Stimulated activated CD4-positive, alpha-beta T cell treated with anti-CD3 and anti-CD28 coated beads, TNF-alpha, amount 100 ng/mL, for 4 hours (primary cell): ENCODE measurements at places on chromosomes 12 and 14.

- DNase-seq = no peak
Measured at GRCh38 chr12:52165096-52165855, 26.5 kb downstream of the KRT80 start.

- DNase-seq = no peak
Measured at GRCh38 chr14:73752297-73752992, 38.3 kb upstream of the PNMA1 start.

GRCh38 chr12:64909124-64909523, 84.7 kb downstream of the TBC1D30 start:
- DNase-seq = no peak

- no peak for DNase-seq
Measured at GRCh38 chr14:35829449-35829848, 3.3 kb downstream of the BRMS1L start.

GRCh38 chr12:56308714-56309113, 7.1 kb downstream of the CNPY2 start:
- DNase-seq = no peak

DNA sequence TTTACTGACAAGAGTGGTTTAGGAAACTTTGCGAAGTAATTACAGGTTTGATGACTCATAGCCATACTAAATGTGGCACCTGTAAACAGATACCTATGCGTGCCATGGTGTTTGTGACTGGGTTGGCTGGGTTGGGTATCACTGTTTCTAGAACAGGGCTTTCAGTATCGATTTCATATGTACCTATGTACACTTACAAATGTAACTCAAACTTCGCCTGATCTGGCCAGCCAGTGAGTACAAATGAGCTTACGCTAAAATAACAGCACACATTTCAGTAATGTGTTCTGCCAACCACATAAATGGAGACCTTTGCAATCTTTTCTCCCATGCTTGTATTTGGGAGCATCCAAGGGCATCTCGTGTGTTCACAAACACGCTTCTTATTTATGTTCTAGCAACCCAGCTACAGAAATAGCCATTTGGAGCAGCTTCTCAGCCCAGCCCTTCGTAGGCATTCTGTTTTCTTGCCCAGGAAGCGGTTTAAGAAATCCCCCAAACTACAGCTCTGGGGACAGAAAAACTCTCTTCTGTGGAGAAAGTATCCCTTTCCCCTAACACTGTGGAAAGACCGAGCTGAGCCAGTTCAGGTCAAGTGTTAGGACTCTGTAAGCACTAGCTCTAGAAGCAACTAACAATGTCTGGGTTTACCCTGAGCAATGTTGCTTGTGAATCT, 42.3 kb upstream of the MDM1 start:
- DNase-seq = no peak

GRCh38 chr12:69512820-69513219, 42.6 kb downstream of the FRS2 start:
- DNase-seq = no peak

- no peak for DNase-seq
Measured at GRCh38 chr12:103901518-103902173, 28.6 kb upstream of the HSP90B1 start.

DNA sequence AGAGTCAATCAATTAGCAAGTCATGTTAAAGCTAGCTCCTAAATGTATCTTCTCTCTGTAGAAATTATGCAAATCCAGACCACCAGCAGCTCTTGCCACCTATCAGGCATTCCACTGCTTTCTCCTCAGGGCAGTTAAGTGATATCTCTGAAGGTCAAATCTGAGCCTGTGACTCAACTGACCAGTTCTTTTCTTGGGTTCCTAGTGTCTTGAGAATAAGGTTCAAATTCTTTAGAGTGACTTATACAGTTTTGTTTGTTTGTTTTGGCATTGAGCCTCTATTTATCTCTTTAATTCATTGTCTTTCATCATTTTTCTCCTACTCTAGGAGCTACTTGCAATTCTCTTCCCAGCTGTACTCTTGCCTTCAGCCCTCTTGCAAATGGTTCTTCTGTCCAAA, 2.5 kb upstream of the LRIG3 start:
- DNase-seq = no peak

- no peak for DNase-seq
Measured at GRCh38 chr14:29643433-29644211, 284.0 kb downstream of the PRKD1 start.

DNA sequence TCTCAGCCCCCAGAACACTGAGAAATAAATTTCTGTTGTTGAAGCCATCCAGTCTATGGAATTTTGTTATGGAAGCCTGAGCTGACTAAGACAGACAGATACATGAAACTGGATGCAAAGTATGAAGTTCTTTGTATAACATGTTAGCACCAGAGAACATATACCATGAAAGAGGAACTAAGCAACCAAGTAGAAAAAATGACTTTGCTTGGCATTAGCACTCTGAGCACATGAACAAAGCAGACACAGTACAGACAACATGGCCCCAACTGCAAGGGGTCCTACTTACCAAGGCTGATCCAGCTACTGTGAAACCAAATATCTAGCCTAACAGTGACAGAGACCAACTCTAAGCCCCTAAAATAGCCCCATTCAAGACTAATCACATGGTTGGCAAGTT, 13.8 kb downstream of the EXOC5 start:
- DNase-seq = no peak

DNA sequence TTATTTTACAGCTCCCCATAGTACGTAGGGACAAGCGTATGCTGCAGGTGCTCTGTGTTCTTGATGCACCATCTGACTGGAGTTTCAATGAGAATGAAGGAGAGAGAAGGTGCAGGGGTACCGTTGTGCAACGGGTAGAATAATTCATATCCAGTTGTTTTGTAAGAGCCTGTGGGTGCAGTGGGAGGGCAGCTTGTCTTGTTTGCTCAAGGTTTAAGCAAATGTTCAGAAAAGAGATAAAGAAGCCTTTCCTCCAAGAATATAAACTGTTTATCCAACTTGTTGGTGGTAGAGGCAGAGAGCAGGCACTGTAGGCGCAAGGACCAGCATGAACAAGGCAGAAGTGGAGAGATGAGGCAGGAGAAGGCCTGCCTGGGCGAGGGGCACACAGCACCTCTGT, 64.2 kb downstream of the ADCK1 start:
- no peak for DNase-seq

GRCh38 chr12:72313806-72314205, 41.6 kb downstream of the TRHDE start:
- no peak for DNase-seq

- DNase-seq = no peak
Measured at GRCh38 chr12:42362647-42363260, 36.8 kb downstream of the PPHLN1 start.

DNA sequence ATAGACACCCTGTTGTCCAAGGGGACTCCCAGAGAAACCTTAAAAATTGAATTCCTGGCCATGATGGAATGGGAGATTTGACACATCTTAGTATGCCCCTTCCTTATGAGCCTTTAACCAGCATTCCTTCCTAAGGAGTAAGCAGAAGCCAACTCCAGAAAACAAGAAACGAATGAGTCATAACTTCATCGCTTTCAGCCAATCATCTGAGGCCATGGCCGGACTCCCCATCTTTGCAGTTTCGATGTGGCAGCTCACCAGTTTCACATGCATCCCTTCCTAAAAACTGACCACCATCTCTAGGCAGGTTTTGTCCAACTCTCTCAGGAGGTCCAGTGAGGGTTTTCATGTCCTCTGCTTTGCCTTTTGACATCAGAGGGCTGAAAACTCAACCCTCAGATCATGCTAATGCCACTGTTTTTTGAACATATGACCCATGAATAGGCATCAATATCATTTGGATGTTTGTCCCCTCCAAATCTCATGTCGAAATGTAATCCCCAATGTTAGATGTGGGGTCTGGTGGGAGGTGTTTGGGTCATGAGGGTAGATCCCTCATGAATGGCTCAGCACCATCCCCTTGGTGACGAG, 19.9 kb downstream of the DAAM1 start:
- no peak for DNase-seq
